ENCODE measurements at places on chromosomes 4 and X.

GRCh38 chr4:110271986-110272385, 73.6 kb upstream of the ELOVL6 start:
- no peak for DNase-seq

- no peak for DNase-seq
Measured at GRCh38 chr4:52869196-52869595, 7.1 kb downstream of the RASL11B start.

DNA sequence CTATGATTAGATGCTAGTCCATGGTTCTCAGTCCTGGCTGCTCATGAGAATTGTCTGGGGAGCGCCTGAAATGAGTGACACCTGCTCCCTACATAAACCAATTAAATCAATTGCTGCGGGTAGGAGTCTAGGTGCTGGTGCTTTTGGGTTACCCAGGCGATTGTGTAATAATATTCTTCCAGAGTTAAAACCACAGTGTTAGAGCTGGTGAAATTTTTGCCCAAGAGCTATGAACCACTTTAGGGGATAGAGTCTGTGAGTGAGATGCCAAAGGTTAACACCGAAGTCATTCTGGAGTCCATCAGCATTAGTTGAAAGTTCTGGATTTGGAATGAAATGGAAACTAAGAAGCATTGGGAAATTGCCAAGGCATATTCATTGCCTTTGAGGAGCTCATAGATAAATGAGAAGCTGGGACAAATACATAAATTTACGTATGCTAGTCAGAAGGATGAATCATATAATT, 15.3 kb downstream of the PDK3 start:
- DNase-seq = no peak

DNA sequence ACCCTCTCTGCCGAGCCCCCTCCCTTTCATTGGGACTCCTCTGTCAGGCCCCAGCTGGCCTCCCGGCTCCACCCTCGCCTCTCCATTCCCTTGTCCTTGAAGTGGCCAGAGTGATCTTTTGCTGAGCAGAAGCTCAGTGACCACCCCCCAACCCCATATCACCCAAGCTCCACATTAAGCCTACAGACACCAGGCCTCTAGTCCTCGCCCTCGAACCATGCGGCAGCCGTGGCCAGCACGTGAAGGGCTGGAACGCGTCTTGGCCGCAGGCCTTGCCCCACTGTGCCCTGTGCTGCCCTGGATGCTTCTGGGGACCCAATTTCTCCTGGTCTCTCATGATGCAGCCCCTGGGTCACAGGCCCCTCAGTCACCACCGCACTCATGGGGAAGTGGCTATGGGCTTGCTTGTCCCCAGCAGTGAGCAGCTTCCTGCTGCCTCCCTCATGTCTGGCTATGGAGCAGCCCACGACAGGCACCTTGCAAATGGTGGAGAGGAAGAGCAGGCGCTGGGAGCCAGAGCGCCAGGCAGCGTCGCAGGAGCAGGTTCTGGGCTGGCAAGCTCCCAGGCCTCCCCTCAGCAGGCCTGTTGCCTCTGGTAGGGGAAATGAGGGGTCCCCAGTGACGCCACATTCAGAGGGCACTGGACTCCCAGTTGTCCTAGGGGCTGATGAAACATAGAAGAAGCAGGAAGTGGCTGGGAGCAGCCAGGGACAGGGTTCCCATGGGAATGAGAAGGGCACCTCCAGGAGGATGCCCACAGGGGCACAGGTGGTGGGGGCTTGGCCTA, 757 bp upstream of the SRPK3 start:
- no peak for DNase-seq

GRCh38 chr4:55078987-55079386, 46.4 kb downstream of the KDR start:
- DNase-seq = no peak

DNA sequence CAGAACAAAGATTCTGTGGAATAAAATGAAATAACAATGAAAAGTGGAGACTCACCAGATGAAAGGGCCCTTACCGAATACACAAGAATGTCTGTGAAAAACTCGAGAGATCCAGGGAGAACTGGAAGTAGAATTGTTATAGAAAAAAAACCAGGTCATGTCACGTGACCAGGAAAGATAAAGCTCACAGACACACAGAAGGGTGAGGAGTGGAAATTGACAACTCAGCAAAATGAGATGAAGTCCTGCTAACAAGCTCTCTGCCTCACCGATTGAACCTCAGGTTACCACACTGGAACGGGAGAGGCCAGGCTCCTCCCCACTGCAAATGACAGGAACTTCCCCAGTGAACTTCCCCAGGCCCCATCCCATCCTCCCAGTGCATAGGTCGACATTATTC, 1618.0 kb upstream of the PCDH10 start:
- DNase-seq = no peak

DNA sequence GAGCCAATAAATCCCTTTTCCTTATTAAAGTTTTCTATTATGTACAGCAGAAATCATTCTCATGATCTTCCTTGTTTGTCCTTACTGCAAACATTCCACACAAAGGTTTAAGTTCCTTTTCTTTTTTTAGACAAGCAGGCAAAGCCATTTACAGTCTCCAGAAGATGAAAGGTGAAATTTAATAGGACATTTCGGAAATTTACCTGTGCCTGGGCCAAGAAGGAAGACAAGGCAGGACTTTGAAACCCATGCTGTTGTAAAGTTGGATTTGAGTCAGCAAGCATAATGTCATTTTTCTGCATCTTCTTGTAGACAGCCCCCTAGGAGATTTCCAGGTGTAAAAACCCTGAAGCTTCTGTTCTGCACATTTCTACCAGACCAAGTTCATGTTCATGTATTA, 188.1 kb downstream of the PAPSS1 start:
- DNase-seq = no peak

DNA sequence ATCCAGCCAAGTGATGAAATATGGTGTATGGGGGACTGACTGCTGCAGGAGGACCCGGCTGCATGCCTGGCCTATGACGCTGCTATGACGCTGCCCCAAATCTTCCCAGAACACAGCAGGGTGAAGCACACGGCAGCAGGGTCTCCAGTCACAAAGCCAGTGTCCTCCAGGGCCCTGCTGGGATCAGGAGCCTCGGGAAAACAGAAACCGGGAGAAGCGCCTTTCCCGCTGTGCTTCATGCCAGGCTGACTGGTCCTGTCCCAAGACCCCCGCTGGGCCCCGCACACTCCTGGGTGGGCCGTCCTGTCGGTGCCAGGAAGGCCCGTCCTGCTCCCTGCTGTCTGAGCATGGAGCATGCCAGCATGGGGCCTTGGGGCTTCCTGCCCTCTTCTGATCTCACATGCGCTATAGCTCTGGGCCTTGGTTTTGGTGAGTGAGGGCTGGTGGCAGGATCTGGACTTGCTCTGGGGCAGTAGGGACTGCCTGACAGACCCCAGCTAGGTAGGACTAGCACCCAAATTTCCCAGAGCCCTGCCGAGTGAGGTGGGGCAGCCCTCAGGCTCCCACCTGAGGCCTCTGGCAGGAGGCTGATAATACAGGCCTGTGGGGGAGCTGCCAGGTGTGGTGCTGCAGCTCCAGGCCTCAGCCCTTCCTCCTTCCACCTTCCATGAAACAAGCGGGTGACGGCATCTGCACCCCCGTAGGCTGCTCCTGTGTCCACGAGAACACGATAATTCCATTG, 64.0 kb downstream of the ACOX3 start:
- no peak for DNase-seq

DNA sequence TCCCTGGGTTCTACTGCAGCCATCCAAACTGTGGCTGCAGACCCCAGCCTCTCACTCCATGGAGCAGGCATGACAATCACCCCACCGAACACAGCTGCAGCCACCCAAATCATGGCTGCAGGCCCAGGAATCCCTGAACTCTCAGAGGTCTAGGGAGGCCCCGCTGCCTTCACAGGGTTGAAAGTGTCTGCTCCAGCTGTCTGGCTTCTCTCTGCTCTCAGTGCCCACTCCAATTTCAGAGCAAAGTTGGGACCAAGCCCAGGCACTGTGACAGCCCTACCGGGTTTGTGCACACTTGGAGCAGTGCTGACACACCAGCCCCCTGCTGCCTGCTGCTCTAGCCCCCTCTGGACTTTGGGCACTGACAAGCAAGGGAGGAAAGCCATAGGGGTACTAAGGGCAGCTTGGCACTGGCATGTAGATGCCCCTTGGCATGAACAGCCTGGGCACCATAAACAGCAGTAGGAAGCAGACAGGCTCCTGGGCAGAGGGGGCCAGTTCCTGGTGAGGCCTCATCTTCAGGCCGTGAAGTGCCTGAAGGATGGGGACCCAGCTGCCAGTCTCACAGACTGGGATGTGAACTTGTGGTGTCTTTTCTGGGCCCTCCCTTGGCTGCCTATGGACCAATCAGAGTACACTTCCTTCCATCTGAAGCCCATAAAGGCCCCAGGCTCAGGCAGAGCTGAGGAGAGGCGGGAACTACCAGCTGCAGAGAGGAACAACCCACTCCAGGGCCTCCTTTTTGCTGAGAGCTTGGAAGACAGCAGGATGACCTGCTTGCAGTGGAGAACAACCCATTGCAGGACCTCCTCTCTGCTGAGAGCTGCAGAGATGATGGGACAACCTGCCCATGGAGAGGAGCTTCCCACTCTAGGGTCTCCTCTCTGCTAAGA, 68.8 kb downstream of the TECRL start:
- no peak for DNase-seq

DNA sequence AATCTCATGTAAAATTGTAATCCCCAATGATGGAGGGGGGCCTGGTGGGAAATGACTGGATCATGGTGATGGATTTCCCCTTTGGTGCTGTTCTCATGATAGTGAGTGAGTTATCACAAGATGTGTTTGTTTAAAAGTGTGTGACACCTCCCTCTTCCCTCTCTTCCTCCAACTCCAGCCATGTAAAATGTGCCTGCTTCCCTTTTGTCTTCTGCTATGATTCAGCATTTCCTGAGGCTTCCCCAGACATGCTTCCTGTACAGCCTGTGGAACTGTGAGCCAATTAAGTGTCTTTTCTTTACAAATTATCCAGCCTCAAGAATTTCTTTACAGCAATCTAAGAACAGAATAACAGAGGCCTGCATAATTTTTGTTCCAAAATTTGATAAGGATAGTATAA, 85.2 kb downstream of the ANAPC10 start:
- no peak for DNase-seq

DNA sequence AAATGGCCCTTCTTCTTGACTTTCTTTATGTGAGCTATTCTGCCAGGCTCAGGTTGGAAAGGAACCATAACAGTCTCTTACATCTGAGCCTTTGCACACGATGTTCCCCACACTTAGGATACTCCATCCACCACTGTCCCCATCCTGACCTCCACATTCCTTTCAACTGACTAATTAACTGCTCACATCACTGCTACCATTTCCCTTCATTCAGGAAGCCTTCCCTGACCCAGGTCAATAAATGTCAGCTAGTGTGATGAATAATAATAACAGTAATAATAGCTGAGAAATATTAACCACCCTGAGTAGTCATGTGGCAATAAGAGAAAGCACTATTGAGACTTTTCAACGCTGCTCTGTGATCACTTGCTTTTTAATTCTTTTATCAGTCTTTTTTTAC, 291.7 kb downstream of the KCNIP4 start:
- no peak for DNase-seq

All from activated CD4-positive, alpha-beta T cell treated with anti-CD3 and anti-CD28 coated beads, Interleukin-2, amount 50 U/mL, for 4 hours (primary cell).